NCI-H2081 treated with DMSO at 0.1 percent for 48 hours (cell line): ENCODE measurements at places on chromosomes 12 and 14.

- DNase-seq: no peak
These were observed 13.1 kb downstream of the NAA30 start for GRCh38 chr14:57403521-57403864.

GRCh38 chr14:49858383-49858782 is 5.8 kb upstream of the NEMF start:
- no peak for DNase-seq

DNA sequence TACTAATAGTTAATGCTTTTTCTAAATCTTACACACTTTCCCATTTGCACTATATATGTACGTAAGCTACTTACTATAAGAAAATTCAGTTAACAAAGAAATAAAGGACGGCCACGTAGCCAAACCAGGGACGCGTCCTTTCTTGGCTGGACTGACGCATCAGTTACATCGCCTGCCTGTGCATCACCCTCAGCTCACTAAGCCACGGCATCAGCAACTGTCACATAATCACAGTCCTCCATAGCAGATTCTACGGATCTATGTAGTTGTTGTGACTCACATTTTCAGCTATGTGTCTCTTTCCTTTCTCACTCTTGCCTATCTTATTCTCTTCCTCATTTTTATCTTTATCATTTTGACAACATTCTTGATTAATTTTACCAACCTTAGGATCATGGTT is 38.1 kb upstream of the C12orf50 start:
- DNase-seq: no peak

- DNase-seq: no peak
These were observed 117.1 kb downstream of the KICS2 start for GRCh38 chr12:64105026-64105425.

GRCh38 chr14:74929242-74929641 is 6.2 kb upstream of the RPS6KL1 start:
- DNase-seq: no peak

GRCh38 chr12:113725557-113725876 is 240.6 kb downstream of the RBM19 start:
- no peak for DNase-seq

GRCh38 chr12:72111706-72112105 is 160.5 kb upstream of the TRHDE start:
- no peak for DNase-seq

DNA sequence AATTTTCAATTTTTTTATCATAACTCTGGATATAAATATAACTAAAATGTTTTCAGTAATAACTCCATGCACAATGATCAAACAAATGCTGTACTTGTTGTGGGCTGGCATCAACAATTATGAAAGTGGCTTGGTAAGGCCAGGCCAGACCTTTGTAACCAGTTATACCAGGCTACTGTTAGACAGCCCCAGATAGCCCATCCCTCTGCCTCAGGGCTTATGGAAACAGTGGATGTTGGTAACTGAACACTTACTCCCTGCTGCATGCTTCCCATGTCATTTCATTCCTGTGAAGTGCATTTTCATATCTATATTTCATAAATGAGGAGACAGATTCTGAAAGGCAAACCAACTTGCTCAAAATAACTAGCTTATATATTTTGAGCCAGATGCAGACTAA is 195.0 kb downstream of the SYT1 start:
- no peak for DNase-seq

GRCh38 chr12:28054583-28054982 is 82.0 kb upstream of the PTHLH start:
- DNase-seq: no peak

GRCh38 chr12:130011611-130012385 is 108.0 kb upstream of the TMEM132D start:
- DNase-seq: no peak

- DNase-seq: no peak
These were observed 32.4 kb downstream of the FERMT2 start for GRCh38 chr14:52918486-52918885.

- no peak for DNase-seq
These were observed 31.7 kb upstream of the ARL1 start for GRCh38 chr12:101439236-101439635.

DNA sequence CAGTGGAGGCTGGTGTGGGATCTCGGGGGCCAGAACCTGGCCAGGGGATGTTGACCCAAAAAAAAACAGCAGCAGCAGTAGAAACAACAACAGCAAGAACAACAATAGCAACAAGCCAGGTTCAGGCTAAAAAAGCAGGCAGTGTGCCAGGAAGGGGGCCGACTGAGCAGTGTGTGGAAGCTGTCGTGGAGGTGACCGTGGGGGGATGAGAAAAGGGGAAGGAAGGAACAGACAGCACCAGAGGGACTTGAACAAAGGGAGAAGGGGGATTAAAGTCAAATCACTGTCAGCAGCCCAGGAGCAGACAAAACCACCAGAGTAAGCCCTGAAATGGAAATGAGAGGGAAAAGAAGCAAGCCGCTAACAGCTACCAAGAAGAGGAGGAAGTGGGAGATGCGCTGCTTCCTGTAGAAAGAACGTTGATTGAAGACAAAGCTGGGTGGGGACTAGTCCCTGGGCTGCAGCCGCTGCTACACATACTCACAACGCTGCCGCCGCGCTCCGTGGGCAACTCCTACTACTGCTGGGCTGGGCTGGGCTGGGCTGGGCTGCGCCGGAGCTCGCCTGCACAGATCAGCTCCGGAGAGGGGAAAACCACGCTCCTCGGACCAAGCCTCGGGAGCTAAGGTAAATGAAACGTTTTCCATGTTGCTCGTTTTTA is at the start of gene GNG2:
TSS of gene GNG2 (plus strand) at position 449 of the 661 bp plus-strand sequence. CDS start 90,067 bp downstream, outside the sequence.
- peak; percentile 47 for DNase-seq

DNA sequence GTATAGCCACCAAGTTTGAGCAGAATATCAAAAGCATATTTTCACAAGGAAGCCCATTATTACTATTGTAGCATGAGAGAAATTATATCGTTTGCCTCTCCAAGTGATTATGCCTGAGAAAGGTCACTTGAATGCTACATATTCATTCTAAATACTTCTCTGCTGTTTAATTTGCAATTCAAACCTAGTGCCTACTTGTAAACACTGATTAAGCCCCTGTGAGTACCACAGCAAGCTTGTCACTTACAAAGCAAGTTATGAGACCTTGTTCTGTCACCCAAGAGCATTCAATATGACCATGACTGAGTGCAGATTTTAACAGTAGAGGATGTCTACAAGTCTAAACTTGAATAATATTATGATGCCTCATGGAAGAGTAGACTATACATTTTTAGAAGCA is 124.7 kb upstream of the SSTR1 start:
- DNase-seq: no peak

GRCh38 chr12:10718279-10718821 is 4.8 kb downstream of the YBX3 start:
- no peak for DNase-seq

DNA sequence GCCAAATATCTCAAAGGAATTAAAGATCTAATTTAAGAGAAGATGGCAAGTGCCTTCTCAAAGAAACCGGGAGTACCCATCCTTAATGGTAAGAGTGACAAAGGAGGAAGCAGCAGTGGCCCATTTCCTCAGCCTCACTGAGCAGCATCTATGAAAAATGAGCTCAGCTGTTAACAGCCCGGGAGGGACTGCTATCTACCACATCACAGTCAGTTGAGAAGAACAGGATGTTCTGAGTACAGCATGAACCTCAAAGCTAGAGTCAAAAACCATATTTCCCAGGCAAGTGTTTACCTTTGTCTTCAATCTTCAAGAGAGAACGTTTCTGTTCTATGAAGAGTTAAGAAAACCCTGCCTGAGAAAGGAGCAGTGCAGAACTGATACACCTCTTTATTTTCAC is 115.0 kb downstream of the BTG1 start:
- DNase-seq: no peak

DNA sequence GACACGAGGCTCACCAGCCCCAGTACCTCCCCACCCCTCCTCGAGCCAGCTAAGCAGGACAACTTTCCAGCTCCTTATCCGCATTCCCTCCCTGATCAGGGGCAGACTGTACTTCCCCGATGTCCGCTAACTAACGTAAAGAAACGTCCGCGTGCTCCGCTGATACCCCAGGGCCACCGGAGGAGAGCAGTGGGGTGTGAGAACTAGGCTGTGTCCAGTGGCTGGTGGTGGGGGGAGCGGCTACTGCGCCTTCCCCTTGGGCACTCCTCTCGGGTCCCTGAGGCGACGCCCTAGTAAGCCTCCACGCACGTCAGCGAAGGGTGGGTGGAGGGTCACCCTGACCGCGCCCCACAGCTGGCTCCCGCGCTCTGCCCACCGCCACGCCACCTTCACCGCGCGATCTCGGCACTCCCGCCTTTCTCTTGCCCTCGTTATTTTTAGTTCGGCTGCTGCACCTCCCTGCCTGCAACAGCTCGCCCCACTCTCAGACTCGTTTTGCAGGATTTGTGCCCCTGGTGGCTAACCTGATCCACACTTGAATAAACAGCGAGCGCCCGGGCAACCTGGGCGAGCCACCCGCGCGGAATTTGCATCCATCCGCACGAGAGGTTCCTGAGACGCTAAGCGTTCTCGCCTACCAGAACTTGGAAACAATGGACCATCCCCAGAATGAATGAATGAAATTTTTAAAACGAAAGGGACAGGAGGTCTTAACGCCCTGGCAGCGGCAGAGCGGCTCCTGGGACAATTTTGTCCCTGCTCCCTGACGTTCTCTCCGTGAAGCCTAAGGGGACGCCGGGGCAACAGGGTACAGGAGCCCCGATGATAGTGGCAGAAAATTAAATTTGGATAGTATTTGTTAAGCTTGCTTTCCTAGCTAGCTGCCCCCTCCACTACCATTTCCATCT is 6.9 kb upstream of the BMP4 start:
- no peak for DNase-seq

DNA sequence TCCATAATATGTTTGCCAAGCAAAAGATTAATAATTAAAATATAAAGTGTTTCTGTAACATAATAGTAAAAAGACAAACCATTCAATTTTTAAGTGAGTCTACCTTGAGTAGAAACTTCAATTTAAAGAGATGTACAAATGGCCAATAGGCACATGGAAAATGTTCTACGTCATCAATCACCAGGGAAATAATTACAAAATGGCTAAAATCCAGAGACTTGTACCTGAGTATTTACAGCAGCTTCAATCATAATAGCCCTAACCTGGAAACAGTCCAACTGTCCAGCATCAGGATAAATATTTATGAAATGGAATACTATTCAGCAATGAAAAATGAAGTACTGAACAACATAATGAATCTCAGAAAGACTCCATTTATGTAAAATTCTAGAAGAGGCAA is 95.5 kb upstream of the FAR2 start:
- no peak for DNase-seq

DNA sequence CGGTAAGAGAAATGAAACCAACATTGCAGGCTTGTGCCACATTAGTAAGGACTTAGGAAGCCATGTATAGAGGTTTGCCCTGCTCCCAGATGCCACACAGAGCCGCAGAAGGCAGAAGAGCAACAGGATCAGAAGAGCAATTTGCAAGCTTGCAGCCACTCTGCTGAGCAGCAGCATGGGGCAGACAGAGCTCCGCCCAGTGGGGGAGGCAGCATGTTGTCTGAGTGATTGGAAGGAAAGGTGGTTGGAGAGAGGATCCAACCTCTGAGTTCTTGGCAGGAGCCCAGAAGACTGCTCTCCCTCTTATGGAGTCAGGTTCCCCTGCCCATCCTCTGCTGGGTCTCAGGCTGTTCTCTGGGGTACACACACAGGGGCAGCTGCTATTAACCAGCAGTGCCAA is 2.3 kb upstream of the KRT6A start:
- DNase-seq: no peak

DNA sequence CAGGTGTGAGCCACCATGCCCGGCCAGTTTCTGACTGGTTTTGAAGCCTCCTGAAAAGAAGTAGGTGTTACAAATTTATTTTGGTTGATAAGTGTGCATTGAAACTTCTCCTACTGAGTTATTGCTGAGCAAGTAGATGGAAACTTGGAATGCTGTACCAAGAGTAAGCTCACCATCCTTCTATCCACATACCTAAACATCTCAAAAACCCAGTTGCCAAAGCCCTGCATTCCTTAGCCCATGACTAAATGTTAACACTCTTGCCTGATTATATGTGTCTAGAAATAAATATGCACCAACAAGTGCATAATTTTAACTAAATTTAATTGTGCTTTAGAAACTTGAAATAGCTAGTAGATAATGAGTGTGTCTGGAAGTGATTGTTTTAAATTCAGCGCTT is 357.8 kb downstream of the DUSP6 start:
- no peak for DNase-seq

DNA sequence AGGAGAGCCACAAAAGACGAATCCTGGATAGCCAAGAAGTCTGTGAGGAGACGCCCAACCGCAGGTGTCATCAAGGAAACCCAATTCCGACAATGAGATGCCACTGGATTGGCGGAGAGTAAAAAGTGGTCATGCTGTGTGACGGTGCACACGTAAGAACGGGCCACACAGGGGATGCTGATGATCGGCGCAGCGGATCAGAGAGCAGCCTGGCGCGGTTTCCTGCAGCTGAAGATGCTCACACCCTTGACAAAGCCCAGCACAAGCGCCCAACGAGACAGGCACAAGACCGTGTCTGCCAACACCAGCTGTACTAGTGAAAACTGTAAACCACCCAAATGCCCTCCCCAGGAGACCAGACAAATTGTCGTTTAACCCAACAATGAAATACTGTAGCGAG is 55.8 kb downstream of the CCDC85C start:
- DNase-seq: no peak

- DNase-seq: no peak
These were observed 283.4 kb upstream of the GRIP1 start for GRCh38 chr12:66962290-66962689.

DNA sequence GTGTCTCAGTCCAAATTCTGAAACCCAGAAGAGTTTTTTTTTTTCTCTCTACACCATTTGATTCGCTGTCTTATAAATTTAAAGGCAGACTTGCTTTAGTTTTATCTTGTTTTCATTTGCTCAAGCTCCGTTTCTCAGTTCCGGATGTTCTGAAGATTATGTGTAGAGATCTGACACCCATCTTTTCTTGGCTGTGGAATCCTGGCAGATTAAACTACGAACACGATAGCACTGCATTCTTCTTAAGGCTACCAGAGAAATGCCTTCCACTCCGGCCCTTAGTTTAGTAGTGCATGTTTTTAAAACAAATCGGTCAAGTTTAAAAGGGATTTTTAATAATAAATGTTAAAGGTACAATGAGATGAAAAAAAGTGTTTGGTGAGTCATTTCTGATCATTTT is 106.4 kb downstream of the LMO3 start:
- DNase-seq: no peak

- DNase-seq: no peak
These were observed 13.7 kb downstream of the COL2A1 start for GRCh38 chr12:47990351-47991105.

DNA sequence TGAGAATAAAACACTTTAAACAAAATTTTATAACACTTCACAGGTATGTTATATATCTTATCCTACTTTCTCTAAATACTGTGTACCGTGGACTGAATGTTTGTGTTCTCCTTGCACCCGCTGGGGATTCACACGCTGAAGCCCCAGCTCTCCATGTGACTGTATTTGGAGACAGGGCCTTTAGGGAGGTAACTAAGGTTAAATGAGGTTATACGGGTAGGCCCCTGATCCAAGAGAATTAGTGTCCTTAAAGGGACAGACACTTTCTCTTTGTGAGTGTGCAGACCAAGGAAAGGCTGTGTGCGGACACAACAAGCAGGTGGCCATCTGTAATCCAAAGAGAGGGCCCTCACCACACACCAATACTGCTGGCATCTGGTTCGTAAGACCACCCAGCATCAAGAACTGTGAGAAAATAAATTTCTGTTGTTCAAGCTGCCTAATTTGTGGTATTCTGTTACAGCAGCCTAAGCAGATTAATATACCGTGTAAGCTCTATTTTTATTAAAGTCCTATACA is 70.1 kb upstream of the TTC7B start:
- no peak for DNase-seq
